ENCODE measurements at places on chromosomes 4 and X.

DNA sequence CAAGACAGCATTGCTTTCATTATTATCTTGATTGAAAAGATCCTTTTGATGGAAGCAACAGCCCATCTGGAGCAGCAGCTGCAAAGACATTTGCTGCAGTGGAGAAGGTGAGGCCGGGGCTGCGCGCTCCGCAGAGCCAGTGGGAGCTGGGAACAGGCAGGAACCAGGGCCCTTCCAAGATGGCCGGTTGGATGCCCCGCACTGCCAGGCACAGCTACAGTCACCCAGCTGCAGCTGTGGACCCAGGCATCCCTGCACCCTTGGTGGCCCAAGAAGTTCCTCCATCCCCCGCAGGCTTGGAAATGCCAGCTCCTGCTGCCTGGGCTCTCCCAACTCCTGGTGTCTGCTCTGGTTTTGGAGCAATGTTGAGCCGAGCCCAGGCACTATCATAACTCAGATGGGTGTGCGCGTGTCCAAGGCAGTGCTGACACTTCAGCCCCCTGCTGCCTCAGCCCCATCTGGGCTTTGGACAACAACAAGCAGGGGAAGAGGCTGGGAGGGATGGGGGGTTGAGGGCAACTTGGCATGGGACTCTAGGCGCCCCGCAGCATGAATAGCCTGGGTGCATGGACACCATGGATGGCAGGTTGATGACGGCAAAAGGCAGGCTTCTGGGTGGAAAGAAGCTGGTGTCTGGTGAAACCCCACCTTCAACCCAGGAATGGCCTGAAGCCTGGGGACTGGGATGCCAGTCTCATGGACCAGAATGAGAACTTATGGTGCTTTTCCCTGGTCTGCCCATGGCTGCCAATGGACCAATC, 371.8 kb downstream of the FSTL5 start:
- DNase-seq = no peak

DNA sequence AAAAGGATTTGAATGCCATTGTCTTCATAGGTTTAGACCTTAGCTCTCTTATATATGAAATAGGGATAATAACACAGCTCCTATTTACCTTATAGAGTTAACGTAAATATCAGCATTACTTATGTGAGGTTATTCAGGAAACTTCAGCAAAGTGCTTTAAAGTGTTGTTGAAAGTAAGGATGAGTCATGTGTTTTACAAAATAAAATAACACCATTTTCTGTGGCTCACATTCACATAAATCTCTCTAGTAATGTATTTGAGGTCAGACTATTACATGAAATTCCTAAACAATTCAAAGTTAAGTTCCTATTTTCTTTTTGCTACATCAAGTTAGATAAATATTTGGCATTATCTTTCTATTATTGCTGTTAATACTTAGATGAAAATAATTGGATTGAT, 2.9 kb downstream of the GNRHR start:
- DNase-seq = no peak

DNA sequence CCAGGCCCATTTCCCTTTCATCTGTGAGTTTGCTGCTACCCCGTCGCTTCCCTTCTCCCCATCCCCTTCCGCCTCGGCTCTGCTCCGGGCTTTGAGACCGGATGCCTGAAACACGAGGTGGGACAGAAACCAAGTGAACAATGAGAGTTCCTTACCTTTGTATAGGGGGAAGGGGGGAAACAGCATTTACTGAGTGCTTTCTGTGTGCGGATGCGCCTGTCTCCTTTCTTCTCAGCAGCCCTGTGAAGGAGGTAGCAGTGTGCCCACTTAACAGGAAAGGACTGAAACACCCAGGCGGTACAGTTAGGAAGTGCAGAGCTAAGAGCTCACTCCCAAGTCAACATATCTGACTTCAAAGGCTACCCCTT, 43.2 kb upstream of the TMSB15B start:
- DNase-seq = no peak

GRCh38 chrX:84240848-84241565, 53.0 kb upstream of the RPS6KA6 start:
- DNase-seq = no peak

GRCh38 chrX:152831391-152831790, 528 bp downstream of the NSDHL start:
- DNase-seq = no peak

DNA sequence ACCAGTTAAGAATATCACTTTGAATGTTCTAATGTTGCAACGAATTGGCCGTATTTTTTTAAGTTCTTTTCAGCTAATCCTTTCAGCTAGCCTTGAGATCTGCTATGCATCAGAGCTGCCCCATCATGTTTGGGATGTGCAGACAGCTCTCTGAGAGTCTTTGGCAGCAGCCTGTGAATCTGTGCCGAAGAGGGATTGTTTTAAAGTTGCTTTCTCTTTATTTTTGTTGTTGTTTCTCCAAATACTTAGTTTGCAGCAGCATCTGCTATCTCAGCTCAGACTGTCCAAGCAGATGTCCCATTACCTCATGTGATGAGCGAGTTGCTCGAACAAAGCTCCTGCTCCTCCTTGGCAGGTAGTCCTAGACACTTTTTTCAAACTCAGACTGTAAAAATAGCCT, 1002.5 kb upstream of the INTU start:
- DNase-seq = no peak

- no peak for DNase-seq
Observed at GRCh38 chrX:72269671-72270251, 7.3 kb downstream of the RPS4X start.

- no peak for DNase-seq
Observed at GRCh38 chr4:138740816-138741745, 274.5 kb upstream of the NOCT start.

GRCh38 chrX:1609311-1609710, 5.5 kb upstream of the ASMT start:
- no peak for DNase-seq

DNA sequence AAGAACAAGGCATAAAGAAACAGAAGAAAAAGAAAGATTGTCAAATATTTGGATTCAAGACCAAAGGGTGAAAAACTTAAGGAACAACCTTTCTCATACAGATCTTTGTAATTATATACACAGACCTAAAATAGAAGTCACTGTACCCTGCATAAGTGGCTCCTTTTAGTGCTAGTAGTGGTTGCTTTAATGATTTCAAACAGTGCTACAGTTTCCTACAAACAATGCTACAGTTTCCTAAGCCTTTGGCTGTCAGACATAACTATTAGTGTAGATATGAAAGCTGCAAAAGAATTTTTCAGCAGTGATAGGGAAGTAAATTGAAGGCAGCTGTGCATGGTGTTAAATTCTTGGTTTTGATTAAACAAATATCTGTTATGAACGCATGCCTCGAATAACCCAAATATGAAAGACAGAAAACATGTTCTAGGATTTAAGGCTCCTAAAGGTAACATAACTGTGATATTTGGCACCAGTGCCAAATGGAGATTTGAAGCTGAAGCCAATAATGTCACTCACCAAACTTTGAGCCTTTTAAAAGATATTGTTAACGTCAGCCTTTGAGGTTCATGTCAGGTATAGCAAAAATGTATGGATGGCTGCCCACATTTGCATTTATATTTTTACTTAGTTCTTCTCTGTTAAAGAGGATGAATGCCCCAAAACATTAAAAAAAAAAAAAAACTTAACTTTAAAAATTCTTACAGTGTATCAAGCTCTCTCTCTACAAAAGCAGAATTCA, 36.6 kb downstream of the SMARCAD1 start:
- no peak for DNase-seq

DNA sequence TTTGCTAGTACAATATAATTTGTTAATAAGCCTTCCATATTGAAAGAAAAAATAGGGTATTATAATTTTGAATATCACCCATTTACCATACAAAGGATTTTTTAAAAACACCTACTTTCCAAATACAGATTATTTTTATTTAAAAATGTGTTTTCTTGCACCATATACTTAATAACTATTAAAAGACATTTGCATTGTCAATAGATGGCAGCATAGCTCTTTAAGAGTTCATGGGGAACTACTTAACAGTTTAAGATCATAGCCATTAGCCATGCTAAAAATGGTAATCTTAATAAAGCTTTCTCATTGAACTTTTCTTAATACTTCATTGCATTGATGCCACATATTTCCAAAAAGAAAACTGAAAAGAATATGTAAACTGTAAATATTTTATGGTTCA, 1995.9 kb downstream of the C4orf33 start:
- no peak for DNase-seq

GRCh38 chr4:189600718-189601435, 339.8 kb upstream of the FRG1 start:
- DNase-seq = no peak

DNA sequence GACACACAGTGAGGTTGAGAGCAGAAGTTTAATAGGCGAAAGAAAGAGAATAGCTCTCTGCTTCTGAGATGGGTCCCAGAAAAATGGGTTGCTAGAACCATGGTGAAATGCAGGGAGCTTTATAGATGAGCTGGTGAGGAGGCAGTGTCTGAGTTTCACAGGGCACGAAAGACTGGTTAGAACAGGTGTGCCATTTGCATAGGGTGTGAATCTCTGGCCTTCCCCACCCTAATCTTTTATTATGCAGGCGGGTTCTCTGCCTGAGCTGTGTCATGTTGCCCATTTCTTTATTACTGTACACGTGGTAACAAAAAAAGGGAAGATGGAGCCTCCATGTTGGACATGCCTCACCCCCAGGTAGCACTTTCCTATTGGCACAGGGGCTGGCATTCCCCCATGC, 39.1 kb downstream of the FUNDC1 start:
- DNase-seq = no peak

DNA sequence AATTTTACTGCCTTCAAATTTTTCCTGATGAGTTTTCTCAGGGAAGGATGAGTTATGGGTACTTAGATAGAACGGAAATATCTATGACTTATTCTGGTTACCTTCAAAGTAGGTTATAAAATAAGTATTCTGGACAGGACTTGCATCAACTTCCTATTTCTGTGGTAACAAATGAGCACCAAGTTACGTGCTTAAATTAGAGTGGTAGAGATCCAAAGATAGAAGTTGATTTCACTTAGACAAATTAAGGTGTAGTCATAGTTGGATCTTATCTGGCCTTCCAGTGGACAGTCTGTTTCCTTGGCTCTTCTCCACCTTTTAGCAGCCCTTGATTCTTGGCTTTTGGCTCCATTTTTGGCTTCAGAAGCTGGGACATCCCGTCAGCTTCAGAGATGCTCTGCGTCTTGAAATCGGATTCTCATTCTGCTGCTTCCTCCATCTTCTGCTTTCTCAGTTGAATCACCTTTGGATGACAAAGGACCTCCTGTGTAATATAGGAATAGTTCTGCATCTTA, 109.9 kb downstream of the ZNF518B start:
- DNase-seq = no peak

DNA sequence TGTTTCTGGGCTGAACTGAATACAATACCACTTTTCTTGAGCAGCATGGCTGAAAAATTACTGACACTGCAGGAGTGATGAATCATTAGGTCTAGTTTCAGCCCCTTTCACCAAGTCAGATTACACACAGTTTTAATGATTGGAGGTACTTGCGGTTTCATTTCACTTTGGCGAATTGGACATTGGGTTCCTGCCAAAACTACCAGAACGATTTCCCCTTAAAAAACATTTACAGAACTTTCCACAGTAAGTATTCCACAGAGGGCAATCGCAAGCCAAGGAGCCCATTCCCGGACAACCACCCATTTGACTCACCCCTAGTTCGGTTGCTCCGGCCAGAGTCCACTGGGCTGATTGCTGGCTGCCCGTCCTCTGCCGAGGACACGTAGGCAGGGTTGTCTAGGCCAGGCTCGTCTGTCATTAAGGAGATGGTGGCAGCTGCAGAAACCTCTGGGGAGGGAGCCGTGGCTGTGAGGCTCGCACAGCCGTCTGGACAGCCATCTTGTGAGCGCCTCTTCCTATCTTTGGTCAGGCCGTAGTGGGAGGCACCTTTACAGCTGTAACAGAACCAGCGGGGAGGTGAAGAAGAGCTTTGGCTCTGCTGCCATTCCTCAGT, 83.5 kb downstream of the LNX1 start:
- no peak for DNase-seq

- DNase-seq = no peak
Observed at GRCh38 chr4:139791681-139792080, 126.1 kb downstream of the MGST2 start.

GRCh38 chrX:31314921-31315320, 243.1 kb upstream of the FTHL17 start:
- DNase-seq = no peak

- DNase-seq = no peak
Observed at GRCh38 chr4:150699599-150699998, 117.6 kb downstream of the MAB21L2 start.

GRCh38 chr4:142356118-142356759, 489.9 kb downstream of the INPP4B start:
- no peak for DNase-seq

All from activated B cell treated with CpG ODN at 0.5 μM for 24 hours (primary cell).